Fibroblast of skin of left quadriceps (primary cell): ENCODE measurements at places on chromosomes 3 and 15.

DNA sequence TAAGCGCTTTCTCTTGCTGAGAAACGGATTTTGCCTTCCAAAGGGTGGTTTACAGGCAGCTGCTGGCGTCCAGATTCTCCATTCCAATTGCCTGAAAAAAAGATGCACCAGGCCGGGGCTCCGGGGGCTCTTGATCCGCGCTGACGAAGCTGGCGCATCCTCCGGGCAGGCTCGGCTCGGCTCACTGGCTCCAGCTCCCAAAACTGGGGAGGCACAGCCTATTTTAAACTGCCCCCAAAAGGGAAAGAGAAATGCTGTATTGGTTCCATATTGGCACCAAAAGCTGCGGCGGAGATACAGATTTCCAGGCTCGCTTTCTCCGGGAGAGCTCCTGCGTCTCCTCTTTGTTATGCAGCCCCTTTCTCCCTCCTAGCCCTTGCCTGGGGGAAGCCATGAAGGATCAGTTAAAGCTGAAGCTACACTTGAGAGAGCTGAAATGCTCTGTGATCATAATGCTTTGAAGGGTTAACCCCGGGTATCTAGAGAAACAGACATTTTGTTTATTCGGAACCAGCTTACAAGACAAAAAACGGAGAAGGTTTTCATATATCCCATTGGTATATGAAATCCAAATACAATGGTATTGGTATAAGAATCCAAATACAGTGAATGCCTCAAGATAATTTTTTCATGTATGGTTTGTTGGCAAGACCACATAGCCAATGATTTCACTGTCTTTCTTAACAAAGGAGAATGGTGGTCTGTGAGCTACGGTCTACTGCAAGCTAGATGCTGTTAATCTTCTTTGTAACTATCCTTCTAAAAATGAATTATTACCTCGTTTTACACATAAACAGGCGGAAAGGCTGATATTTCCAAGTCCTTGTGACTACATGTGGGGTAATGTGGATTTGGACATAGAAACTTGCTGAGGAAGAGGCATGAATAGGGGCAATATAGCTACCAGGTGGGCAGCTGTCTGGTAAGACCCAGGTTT, 693 bp downstream of the CD200 start:
- DNase-seq: no peak

DNA sequence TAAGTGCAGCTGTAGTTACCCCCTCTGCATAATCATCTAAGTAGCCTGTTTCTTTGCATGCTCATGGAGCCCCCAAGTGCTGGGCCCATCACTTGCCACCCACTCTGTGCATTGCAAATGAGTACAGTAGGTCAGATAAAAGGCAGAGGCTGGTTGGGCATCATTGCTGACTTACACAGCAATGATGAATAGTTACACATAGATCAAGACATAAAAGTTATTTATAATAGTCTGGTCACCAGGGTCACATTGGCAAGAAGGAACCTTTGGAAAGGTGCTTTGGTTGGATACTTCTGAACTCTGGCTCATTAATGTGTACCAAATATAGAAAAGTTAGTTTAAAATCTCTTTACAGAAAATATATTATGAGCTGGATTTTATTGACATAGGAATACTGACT, 111.6 kb downstream of the MITF start:
- DNase-seq: no peak

DNA sequence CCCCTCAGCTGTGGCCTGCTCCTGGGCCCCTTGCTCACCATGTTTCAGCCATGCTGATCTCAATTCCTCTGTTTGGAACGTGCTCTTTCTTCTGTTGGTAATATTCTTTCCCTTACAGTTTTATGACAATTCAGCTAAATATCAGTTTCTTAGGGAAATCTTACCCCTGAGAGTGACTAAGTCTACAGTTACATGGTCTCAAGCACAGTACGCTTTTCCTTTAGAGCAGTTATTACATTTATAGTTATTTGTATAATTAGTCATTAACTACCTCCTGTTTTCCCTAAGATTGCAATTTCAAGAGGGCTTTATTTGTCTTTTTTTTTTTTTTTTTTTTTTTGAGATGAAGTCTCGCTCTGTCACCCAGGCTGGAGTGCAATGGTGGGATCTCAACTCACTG, 23.5 kb downstream of the C3orf62 start:
- no peak for DNase-seq

DNA sequence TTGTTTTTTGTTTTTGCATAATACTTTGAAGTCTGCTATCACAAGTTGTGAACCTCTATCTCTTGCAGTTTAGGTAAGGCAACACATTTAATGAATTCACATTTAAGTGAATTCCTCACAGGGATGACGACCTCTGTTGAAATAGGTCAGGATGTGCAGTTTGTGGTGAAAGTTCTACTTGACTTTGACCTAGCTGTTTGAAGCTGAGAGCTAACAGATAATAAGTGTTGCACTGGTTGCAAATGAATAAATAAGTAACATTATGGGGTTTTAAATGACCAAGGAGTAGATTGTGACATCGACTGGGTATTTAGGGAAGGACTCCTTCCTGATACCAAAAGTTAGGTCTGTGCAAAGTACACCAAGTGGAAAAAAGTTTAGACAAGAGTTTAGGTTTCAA, 23.9 kb downstream of the NIT2 start:
- DNase-seq: no peak

- peak; percentile 59 for DNase-seq
Observed at GRCh38 chr15:44207643-44208042, 12.6 kb upstream of the FRMD5 start.

GRCh38 chr3:13561967-13562366, 13.0 kb downstream of the FBLN2 start:
- DNase-seq: no peak

DNA sequence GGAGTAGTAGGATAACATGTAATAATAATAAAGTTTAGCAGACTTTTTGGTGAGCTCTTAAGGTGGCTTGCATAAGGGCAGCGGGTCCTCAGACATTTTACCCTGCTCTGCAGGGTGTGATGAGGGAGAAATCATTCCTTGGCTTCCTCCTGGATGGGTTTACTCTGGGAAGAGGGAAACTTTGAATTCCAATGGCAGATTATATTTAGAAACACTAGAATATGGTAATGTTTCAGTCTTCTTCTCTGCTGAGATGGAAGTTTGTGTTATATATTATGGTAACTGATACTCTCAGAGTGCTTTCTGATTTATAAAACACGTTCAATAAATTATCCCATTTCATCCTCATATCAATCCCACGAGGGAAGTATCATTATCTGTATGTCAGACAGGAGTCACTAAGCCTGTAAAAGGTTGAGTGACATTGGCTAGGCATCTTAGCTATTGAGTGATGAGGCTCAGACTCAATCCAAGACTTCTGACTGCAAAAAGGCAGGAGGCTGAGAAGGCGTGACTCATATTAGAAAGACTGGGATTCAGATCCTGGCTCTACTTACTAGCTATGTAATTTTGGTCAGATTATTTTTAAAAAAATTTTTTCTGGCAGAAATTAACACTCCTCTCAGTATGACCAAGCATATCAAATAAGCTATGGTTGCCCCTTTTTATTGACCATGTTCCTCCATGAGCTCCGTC, 19.3 kb downstream of the PDIA5 start:
- DNase-seq: no peak

- no peak for DNase-seq
Observed at GRCh38 chr3:169199283-169199682, 464.2 kb downstream of the MECOM start.

DNA sequence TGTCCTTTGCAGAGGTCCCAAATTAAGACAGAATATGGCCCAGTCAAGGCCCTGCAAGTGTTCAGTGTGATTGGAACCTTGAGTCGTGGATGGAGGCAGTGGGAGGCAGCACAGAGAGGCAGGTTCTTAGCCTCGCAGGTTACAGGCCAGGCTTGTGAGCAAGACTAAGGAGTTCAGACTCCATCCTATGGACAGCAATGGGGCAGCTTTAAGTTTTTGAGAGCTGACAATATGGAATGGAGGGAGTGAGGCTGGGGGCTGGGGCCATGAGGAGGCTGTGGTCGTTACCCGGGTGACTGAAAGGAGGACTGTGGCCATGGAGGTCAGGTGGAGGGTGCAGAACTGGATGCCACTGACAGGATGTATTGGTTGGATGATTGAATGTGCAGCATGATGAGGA, 74.1 kb upstream of the PRR23C start:
- no peak for DNase-seq

DNA sequence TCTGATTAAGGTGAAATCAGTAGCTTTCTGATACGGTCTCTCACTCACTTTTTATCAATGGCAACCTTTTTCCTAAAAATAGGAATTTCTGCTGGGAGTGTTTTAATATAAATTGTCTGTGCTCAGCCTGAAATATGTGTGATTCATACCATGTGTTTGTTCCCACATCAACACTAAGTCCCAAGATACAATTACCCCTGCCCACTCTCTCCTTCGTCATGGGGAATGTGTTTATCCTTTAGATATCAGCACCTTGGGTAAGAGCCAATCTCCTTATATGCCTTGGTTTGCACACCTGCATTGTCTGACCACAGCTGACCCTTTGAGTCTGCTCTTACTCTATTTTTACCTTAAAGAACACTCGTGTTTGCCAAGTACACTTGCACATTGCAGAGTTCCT, 356.4 kb downstream of the LPP start:
- DNase-seq: peak; percentile 59

GRCh38 chr3:95721938-95722337, 1092.5 kb upstream of the EPHA6 start:
- DNase-seq: no peak

- DNase-seq: peak; percentile 82
Observed at GRCh38 chr3:190183121-190183520, 62.4 kb upstream of the P3H2 start.

DNA sequence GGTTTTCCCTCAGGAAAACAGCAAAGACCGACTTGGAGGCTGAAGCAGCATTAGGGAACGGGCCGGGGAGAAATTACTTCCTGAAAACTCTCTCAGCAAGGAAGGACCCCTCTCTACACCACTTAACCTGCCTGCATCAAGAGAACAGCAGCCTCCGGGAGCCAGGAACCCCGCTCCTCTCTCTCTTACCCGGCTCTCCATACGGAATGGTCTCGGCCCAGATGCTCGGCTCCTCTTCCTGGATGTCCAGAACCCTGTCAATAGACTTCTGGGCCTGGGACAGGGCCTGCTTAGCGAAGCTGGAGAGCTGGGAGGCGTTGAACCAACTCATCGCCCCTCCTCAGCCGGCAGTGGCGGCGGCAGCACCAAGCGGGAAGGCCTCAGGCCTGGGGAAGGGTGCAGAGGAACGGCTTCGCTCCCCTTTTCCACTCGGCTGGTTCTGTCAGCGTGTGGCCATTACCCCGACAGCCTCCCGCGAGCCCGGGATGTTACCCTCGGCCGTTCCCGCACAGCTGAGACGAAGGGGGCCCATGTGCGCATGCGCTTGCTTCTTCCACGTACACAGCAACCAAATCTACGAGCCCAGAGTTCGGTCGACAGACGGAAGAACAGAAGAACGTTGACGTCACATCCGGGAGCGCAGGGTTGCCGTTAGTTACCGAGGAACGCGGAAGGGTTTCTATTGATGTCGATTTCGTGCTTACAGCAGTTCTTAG, at the start of gene TMF1:
Gene TMF1, minus strand, starts transcription at position 578 of the 716 bp plus-strand sequence. Its CDS starts 247 bp downstream, at position 331.
- DNase-seq: peak; percentile 98

DNA sequence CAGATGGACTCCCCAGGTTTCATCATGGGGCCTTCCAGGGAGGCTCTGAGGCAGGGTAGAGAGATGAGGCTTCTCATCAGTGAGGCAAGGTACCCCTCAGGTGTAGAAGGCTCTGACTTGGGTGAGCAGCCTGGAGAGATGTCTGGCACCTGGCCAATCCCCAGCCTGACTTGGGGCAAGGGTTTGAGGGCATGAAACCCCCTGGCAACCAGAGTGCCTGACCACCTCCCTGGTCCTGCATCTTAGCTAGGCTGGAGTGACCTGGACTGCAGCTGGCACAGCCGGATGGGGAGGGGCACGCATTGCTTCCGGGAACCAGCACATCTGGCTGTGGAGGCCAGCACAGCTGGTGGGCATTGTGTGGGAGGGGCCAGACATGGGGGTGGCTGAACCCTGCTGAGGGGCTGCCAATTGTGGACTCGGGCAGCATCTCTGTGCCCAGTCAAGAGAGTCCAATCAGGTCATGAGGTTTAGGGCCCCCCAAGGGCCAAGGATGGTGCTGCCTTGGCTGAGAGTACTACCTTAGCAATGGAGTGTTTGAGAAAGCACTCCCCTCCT, 1.9 kb downstream of the ZBTB47 start:
- DNase-seq: no peak

- DNase-seq: no peak
Observed at GRCh38 chr15:62063825-62064635, 2.7 kb upstream of the C2CD4A start.

GRCh38 chr3:175914785-175915184, 1055.7 kb downstream of the NAALADL2 start:
- DNase-seq: no peak

GRCh38 chr15:92304223-92304975, 89.3 kb upstream of the ST8SIA2 start:
- DNase-seq: no peak

- no peak for DNase-seq
Observed at GRCh38 chr3:77799278-77799677, 759.4 kb downstream of the ROBO2 start.

DNA sequence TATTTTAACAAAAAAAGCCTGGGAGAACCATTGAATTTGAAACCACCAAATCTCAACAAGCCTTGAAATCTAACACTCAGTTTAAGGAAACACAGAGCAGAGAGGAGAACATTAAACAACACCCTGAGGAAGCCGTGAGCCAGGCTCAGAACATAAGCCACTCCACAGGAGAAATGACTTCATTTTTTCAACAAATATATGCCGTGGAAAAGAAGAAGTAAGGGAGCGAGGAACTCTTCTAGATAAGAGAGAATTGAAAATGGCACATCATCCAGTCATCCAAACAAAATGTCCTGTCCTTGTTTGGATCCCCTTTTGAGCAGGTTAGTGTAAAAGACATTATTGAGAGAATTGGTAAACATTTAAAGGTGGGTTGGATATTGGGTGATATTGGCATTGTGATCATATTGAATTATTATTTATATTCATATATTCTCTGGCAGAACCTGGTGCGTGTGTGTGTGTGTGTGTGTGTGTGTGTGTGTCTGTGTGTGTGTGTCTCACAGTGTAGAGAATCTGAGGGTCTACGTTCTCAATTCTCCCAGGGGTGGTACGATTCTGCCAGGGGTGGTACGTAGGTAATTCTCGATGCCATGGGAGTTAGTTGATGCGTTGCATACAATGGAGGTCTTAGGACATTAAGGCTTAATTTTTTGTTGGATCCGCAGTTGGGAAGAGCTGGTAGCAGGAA, 94.4 kb downstream of the ST6GAL1 start:
- no peak for DNase-seq
